ENCODE measurements at places on chromosomes 12 and 14. TPM values are rescaled to one million over a fixed set of nuclear protein-coding genes. Genes with fewer than 3 reads are reported as not detected.

DNA sequence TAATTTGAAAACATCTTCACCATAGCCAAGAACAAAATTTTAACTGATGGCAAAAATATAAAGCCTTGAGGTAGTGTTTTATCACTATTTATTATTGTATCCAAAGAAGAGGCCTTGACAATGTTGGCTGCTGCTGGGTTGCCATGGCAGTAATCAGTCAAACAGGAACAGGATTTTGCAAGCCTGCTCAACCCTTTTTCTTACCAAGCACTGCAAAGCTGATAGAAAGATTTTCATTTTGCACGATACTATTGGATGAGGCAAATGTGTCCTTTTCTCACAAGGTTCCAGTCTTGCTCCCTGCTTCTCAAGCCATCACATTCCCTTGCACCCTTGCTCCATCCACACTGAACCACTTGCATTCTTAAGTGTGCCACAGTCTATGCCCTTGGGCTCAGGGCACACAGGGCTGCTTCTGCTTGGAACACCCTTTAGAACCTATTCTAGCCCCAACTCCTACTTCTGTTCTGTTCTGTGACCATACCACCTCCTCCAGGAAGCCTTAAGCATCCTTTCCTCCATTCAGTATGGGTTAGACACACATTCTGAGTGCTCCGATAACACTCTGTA is 76.5 kb upstream of the AMIGO2 start:
- DNase-seq, result no peak

DNA sequence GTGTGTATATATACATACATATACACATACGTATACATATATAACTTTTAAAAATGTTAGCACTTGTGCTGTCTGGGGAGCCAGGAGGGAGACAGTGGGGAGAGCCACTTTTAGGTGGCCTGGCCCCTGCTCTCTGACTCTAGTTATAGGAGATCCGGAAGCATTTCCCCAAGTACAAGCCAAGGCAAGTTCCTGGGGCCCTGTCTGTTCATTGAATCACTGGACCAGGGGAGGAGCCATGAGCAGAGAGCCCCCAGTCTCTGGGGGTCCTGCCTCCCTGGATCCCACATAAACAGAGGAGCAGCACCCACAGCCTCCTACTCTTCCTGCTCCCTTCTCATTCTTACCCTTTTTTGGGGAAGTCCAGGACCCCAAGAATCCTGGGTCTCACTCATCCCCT is 45.4 kb upstream of the TMED10 start:
- no peak for DNase-seq

DNA sequence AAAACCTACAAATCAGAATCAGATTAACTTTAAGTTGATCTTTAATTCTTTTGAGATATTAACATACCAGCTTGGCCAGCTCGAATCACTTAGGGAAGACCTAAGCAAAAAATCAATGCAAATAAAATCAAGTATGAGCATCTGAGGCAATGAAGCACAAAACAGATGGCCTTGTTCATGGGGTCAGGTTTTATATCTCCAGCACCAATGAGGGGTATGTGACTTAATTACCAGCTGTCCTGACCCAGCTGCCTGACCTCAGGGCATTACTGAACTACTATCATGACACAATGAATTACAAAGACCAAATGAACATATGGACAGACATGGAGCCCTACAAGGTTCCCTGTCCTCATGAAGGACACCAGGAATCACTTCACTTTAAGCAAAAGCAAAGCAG is 70.5 kb downstream of the FGD6 start:
- DNase-seq, result no peak

GRCh38 chr12:130440411-130441080 is 102.9 kb downstream of the PIWIL1 start:
- DNase-seq, result no peak

GRCh38 chr14:105659935-105660527 is 133.6 kb downstream of the TMEM121 start:
- no peak for DNase-seq

DNA sequence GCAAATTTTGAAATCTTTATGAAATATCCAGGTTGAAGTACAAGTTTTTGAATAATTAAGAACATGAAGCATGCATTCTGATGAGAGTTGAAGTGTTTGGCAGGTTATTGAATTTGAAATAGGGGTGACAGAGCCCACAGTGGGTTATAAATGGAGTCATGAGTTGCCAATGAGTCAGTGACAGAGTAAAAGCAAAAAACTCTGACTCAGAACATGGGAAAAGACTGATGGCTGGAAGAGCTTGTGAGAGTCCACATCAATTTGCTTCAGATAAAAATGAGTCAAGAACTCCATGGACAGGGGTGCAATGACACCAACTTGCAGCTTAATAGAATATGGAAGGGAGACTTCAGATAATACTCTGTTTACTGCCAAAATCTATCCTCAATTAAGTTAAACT is 105.3 kb downstream of the SLC6A15 start:
- no peak for DNase-seq

- peak; percentile 71 for DNase-seq
Observed at GRCh38 chr12:98422812-98423211, 92.6 kb upstream of the TMPO start.

GRCh38 chr12:126685636-126686035 is 1581.3 kb upstream of the TMEM132C start:
- DNase-seq, result no peak

GRCh38 chr12:101619026-101619786 is 24.4 kb downstream of the MYBPC1 start:
- no peak for DNase-seq

GRCh38 chr12:130073721-130074120 is 88.5 kb upstream of the FZD10 start:
- DNase-seq, result no peak

DNA sequence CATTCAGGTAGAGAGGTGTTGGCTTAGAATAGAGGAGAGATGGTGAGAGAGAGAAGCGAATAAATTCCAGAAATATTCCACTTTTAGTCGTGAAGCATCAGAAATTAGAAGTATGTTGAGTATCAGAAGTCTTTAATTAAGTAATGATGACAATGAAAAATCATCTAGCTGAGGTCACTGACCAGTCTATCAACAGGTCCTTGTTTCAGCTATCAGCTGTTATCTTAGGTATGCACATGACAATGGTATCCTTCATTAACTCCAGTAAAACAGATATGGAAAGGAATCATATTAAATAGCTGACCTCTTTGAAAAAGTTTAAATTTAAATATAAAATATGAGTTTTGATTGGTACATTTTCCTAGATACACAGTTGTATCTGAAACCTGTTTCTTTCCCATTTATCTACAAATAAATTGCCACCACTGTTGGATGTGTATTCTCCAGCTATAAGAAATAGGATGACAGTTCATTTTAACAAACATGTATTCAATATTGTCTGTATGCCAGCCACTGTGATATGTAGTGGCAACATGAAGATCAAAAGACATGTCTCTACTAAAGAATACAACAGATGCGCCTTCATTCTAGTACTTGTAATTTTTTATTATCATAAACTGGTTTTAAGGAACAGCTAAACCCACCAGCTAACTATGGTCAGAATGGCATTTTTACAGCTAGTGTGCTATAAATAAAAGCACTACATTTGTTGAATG is 424.2 kb upstream of the DCN start:
- DNase-seq, result no peak

GRCh38 chr12:62135553-62136200 is 124.5 kb upstream of the USP15 start:
- no peak for DNase-seq

DNA sequence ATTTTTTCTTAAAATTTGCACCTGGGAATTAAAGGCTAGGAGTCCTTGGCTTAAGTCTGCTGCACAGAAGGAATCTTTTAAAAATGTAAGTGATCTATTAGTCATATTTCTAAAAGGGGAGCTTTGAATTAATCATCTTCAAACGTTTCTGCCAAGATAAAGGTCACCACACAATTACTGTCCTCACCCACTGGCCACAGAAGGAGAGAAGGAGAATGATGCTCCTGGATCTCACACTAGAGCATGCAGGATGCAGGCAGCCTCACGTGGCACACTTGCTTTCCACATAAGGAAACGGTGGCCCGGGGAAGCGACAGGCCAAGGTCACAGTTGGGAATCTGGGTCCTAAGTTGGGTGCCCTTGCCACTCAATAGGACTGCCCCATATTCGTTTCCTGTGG is 16.9 kb downstream of the PLEKHG7 start:
- DNase-seq, result no peak

DNA sequence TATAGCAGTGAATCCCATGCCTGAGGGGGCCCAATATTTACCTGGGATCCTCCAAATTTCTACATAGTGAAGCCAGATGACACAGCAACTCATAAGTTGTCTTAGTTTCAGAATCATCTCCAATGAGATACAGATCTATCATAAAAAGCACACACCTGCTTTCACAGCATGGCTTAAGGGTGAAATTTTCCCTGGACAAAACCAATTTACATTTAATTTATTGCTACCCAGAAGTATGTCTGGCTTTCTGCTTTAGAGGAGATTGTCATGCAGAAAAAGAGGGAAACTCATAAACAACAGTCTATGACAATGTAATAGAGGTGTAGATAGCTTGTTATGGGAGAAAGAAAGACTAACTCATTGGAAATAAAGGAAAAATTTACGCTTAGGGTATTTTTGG is 113.0 kb downstream of the MGAT4C start:
- DNase-seq, result no peak

GRCh38 chr14:99186956-99187690 is 84.9 kb downstream of the BCL11B start:
- DNase-seq, result no peak

DNA sequence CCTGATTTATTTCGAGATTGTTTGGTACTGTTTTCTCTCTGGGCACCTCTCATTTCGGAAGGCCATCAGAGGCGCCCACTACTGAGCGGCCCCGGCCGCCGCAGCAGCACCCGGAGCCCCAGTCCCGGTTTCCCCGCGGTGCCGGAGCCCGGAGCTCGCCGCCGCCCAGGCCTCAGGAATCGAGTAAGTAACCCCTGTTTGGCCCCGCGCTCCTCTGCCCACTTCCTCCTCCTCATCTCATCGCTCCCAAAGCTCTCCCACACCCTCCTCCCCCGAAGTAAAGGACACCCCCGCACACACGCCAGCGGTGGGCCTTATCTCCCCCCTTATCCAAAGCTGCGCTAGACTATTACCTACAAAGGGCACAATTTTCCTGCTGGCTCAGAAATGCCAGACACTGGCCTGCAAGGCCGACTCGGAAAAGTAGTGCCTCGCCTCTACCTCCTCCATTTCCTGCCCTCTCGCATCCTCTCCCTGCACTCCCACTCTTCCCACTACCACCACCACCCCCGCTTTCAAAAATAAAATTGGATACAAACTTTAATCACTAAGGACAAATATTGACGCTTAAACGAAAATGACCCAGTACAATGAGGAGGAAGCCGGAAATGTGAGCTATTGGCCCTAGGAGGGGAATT is 637 bp upstream of the FOXG1 start:
- DNase-seq, result peak; percentile 71

GRCh38 chr12:41512497-41512896 is 324.4 kb downstream of the PDZRN4 start:
- DNase-seq, result no peak

GRCh38 chr12:116011217-116011616 is 266.3 kb downstream of the MED13L start:
- DNase-seq, result no peak

GRCh38 chr14:54920052-54920451 is 17.4 kb upstream of the GCH1 start:
- DNase-seq, result no peak

DNA sequence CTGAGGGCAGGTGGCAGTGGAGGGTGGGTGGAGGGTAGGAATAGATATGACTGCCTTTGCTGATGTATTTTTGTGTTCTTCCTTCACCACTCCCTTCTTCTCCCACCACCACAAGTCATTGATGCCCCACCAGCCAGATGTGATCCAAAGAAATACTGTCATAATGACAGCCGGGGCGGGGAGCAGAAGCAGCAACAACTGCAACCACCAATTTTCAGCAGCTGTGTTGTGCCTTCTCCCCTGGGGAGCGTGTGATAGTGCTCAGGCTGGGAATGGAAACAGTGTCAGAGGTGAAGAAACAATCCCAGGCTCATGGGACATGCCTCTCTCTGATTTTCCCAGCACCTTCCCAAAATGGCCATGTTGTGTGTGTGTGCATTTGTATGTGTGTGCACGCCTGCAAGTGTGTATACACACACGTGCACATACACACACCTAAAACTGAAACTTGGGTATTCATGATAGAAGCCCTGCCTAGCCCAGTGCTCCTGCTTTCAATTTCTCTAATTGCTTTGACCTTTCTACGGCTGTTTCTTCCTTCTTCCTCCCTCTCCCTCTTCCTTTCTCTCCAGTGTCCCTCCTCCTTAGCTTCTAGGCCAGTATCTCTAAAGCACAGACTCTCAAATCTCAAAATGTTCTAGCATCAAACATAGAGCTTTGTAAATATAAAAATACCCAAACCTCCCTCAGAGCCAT is 299.2 kb upstream of the FKBP4 start:
- DNase-seq, result no peak

DNA sequence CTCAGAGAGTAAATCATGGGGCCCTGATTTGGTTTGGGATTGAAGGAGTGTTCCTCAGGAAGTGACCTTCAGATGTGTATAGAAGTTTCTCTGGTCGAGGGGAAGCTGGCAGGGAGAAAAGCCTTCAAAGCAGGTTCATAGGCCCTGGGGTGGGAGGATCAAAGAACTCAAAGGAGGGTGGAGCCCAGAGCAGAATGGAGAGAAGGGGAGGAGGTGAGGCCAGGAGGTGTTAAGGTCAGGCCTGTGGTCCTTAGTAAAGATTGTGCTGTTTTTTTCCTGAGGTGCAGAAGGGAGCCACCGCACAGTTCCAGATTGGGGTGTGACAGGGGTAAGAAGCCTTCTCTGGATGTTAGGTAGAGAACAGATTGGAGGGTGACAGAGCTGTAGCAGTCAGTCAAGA is 9.7 kb upstream of the CFAP251 start:
- DNase-seq, result no peak

DNA sequence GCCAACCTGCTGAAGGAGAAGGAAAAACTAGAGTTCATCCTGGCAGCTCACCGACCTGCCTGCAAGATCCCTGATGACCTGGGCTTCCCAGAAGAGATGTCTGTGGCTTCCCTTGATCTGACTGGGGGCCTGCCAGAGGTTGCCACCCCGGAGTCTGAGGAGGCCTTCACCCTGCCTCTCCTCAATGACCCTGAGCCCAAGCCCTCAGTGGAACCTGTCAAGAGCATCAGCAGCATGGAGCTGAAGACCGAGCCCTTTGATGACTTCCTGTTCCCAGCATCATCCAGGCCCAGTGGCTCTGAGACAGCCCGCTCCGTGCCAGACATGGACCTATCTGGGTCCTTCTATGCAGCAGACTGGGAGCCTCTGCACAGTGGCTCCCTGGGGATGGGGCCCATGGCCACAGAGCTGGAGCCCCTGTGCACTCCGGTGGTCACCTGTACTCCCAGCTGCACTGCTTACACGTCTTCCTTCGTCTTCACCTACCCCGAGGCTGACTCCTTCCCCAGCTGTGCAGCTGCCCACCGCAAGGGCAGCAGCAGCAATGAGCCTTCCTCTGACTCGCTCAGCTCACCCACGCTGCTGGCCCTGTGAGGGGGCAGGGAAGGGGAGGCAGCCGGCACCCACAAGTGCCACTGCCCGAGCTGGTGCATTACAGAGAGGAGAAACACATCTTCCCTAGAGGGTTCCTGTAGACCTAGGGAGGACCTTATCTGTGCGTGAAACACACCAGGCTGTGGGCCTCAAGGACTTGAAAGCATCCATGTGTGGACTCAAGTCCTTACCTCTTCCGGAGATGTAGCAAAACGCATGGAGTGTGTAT is 2.4 kb downstream of the FOS start:
- no peak for DNase-seq

The DBX2 gene
- total RNA-seq, result not detected

The VASH1 gene
- total RNA-seq, result 5.8 TPM

The OR6S1 gene
- not detected for total RNA-seq

The CLEC2A gene
- not detected for total RNA-seq

The SERPINA12 gene
- total RNA-seq, result not detected

The OLR1 gene
- total RNA-seq, result not detected

Measured in H9 (cell line).